ENCODE measurements at places on chromosomes 6 and 20.
A peak's percentile ranks its signal among the peaks of the same experiment; 100 is the strongest.

- no peak for DNase-seq
Measured at GRCh38 chr6:132227904-132228303, 173.4 kb downstream of the MOXD1 start.

- peak; percentile 33 for DNase-seq
Measured at GRCh38 chr6:166786704-166787293, 159.7 kb upstream of the RPS6KA2 start.

GRCh38 chr20:63273635-63274380 is 1.2 kb downstream of the ARFGAP1 start:
- DNase-seq = peak; percentile 14

DNA sequence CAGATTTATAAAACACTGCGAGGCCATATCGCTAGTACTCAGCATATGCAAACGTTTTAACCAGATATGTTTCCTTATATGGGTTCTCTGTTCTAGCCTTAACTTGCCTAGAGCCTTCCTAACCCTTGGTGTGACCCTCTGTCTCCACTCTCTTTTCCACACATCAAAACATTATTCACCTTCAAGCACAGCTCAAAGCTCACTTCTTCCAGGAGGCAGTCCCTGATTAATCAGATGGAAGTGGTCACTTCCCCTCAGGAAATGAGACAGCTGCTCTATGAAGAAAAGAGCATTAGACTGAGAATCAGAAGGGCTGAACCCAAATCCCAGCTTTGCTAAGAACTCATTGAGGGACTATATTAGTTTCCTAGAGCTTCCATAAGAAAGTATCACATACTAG is 39.8 kb upstream of the SLC17A4 start:
- no peak for DNase-seq

DNA sequence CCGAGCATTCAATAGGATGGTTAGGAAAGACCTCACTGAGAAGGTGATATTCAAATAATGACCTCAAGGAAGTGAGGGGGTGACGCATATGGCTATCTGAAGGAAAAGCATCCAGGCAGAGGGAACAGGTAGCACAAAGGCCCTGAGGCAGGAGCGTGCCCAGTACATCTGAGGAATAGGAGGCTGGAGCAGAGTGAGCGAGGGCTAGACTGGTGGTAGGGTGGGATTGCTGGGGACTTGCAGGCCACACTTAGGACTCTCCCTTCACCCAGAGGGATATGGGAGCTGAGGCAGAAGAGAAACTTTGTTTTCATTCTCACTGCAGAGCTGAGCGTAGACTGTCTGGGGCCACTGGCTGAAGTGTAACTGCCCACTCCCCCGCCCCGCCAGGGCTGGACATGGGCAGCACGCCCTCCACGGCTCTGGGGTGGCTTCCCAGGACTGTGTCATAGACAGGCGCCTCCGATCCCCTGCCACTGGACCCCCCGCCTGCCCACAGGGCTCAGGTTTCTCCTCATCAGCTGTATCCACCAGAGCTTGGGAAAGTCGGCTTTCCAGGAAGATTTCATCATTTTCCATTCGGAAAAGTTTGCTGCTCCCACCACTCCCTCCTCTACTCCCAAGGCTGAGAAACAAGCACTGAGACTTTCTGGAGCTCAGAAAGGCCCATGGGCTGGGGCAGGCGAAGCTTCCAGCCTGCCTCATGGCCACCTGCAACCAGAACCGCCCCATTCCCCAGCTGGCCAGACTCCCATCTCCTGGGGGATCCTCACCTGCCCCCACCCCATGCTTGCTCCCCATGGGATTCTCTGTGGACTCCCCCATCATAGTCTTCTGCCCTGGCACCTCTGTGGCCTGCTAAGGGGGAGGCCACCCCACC is 142.6 kb downstream of the MRPL14 start:
- no peak for DNase-seq

- DNase-seq = no peak
Measured at GRCh38 chr6:157891544-157892362, 68.7 kb downstream of the SNX9 start.

GRCh38 chr6:136326038-136326553 is 36.5 kb upstream of the BCLAF1 start:
- DNase-seq = no peak

DNA sequence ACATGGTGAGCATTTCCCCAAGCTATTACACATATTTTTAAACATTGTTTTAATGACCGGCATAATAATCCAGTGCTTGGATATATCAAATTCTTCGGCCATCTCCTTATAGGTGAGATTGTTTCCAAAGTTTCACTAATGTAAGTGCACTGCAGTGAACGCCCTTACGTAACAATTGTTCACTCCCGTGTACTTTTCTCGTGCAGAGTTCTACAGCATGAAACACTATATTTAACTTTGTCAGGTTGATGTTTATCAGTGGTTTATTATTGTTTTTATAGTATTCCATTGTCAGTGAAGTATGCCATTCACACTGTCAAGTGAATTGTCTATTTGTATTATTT is 3.4 kb upstream of the GZF1 start:
- no peak for DNase-seq

DNA sequence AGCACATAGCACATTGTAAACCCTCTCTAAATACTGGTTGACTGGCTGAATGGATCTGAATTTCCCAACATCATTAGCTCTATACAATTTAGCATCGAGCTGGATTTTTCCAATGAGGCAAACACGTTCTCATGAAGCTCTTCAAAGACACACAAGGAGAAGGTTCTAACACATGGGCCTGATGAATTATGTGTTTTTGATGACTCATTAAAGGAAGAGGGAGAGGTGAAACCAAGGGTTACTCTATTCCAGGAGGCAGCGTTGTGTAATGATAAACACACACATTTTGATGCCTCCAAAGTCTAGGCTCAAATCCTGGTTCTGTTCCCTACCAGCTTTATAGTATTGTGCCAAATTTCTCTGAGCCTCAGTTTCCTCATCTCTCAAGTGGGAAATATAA is 84.3 kb downstream of the PFDN4 start:
- DNase-seq = peak; percentile 62

DNA sequence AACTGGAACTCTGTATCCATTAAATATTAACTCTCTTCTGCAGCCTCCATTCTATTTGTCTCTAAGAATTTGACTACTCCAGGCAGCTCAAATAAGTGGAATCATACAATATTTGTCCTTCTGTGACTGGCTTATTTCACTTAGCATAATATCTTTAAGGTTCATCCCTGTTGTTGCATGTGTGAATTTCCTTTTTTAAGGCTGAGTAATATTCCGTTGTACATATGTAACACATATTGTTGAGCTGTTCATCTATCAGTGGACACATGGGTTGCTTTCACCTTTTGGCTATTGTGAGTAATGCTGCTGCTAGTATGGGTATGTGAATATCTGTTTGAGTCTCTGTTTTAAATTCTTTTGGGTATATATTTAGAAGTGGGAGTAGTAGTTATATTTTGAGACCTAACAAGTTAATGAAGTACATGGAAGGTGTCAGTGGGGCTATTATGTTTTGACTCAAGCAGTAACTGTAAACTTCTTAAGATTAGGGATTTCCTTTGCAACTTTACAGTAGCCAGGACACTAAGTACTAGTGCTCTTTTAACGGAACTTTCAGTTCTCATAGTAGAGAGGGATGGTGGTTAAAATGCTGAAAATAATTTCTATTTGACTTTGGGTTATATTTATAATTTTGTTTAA is 29.7 kb upstream of the TMEM217 start:
- no peak for DNase-seq

- DNase-seq = no peak
Measured at GRCh38 chr20:10647471-10647870, 26.3 kb downstream of the JAG1 start.
